T-cell (primary cell): ENCODE measurements at places on chromosomes 11 and 22.

- no peak for DNase-seq
These were observed 423.2 kb downstream of the MN1 start for GRCh38 chr22:27378311-27378800.

GRCh38 chr11:75445315-75445953 is 12.4 kb upstream of the KLHL35 start:
- peak; percentile 53 for DNase-seq

DNA sequence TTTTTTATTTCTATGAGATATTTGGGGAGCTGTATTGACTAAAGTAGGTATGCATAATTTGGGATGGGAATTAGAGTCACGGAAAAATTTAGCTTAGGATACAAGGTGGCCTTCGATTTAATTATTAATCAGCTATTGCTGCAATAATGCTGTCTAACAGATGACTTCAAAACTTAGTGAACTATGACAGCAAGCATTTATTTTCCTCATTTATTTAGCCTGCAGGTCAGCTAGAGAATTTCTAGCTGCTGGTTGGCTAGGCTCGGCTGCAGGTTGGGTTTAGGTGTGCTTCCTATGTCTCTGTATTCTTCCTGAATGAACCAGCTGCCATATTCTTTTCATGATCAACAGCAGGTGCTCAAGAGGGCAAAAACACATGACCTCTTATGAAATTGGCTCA is 181.8 kb upstream of the RAG2 start:
- no peak for DNase-seq

DNA sequence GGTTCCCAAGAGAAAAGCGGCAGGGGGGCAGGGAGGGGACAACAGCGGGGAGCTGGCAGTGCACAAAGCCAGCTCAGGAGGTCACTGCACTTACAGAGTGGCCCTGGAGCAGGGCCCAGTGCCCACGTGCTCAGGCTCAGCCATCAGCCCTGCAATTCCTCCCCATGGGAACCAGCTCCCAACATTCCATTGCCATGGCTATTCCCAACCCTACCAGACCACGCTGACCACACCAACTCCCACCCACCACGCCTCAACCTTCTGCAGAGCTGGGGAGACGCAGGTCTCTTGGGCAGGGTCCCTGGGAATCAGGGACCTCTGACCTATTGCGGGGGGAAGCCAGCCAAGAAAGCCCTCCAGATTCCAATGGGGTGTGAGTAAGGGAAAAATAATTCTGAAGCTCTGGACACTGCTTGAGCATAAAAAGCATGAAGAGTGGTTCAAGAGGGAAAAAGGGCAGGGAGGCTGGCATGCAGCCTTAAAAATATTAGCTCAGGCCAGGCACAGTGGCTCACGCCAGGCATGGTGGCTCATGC is 38.3 kb upstream of the TFIP11 start:
- no peak for DNase-seq

GRCh38 chr22:20107951-20108756 is 7.8 kb upstream of the RANBP1 start:
- no peak for DNase-seq

DNA sequence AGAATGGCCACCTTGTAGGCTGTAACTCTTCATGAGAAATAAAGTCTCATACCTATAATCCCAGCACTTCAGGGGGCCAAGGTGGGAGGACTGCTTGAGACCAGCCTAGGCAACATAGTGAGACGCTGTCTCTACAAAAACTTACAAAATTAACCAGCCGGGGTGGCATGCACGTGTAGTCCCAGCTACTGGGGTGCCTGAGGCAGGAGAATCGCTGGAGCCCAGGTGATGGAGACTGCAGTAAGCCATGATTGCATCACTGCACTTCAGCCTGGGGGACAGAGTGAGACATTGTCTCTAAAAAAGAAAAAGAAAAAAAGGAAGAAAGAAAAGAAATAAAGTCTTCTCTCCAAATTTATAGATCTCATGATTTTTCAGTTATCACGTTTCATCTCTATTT is 4.2 kb upstream of the SLCO2B1 start:
- DNase-seq: no peak

DNA sequence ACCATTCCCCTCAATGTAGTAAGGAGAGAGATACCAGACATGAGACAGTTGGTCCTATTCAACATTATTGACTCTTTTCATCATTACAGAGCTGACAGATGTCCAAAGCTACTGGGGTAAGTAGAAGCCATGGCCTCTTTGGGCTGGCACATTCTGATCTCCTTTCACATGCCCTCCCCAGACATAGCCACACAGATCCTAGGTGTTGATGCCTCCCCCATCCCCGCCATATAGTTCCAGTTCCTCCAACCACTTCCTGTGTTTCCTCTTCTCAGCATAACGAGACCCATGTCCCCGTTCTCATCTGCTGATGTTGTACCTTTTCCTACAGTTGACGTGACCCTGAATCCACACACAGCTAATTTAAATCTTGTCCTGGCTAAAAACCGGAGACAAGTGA is 14.0 kb downstream of the TRIM6 start:
- DNase-seq: no peak

- no peak for DNase-seq
These were observed 31.7 kb downstream of the AP2A2 start for GRCh38 chr11:957212-957920.

- no peak for DNase-seq
These were observed 203.7 kb downstream of the TENM4 start for GRCh38 chr11:79237091-79237490.

GRCh38 chr11:2187280-2187707 is 15.7 kb upstream of the TH start:
- DNase-seq: no peak

DNA sequence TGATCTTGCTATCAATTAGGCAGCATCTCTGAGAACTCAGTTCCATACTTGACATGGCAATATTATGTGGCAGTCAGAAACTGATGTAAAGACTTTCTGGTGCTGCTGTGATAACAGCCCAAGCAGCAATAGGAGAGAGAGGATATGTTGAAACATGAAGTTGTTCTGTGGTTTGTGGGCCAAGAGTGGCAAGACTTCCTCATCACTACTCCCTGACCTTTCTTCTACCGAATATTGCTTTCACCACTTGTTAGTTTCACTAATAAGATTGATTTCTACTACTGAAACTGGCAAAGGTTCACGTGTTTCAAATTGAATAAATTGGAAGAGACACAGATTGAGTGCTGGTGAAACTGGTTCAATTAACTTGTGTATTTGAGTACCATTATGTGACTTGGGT is 852.6 kb upstream of the RAG2 start:
- DNase-seq: no peak

DNA sequence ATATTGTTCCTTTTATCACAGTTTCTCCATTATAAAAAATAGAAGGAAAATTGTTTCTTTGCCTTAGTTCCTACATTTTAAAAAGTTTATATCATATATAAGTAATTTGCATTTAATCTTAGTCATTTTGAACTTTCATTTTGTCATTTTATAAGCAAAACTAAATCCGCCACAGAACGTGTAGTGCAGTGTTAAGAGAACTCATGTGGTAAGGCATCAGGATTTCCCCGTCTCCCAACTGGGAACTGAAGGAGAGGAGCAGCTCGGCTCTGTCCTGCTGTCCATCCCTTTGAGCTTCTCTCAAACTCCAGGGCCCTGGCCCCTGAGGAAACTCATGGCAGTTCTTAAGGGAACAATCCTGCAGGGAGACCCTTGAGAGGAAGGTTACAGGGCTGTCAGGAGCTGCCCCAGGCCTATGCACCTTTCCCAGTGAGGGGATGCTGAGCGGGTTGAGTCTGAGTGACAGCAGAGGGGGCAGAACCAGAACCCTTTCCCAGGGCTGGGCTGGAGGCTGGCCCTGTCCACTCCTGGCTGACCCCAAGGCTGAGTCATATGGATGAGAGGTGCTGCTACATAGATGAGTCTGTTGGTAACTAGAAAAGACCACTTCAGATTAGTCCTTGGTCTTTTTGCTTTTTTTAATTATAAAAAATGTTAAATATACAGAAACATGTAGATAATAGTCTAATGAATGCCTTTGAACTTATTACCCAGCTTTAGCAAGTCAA is 333.1 kb downstream of the TBC1D22A start:
- DNase-seq: no peak

- DNase-seq: peak; percentile 59
These were observed 2.6 kb downstream of the CYTH4 start for GRCh38 chr22:37284805-37285355.

- DNase-seq: no peak
These were observed 283.4 kb downstream of the BRD1 start for GRCh38 chr22:49544286-49544685.

GRCh38 chr11:61377461-61378160 is 14.8 kb upstream of the TMEM216 start:
- no peak for DNase-seq

DNA sequence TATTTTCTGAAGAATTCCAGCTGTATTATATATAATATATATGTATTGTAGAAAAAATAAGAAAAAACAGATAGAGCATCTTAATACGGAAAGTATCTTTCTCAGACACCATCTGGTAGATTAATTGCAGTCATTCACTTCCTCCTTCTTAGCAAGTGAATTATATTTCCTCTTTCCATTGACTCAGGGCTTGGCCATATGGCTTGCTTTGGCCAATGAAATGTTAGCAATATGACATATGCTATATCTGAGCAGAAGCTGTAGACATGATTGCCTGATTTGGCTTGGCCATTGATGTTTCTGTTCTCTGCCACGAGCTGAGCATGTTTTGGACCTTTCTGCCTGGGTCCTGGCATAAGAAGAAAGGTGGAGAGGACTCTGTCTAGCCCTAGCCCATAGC is 34.4 kb upstream of the ZBED5 start:
- no peak for DNase-seq

- no peak for DNase-seq
These were observed 603.0 kb downstream of the BUD13 start for GRCh38 chr11:116169776-116170175.

DNA sequence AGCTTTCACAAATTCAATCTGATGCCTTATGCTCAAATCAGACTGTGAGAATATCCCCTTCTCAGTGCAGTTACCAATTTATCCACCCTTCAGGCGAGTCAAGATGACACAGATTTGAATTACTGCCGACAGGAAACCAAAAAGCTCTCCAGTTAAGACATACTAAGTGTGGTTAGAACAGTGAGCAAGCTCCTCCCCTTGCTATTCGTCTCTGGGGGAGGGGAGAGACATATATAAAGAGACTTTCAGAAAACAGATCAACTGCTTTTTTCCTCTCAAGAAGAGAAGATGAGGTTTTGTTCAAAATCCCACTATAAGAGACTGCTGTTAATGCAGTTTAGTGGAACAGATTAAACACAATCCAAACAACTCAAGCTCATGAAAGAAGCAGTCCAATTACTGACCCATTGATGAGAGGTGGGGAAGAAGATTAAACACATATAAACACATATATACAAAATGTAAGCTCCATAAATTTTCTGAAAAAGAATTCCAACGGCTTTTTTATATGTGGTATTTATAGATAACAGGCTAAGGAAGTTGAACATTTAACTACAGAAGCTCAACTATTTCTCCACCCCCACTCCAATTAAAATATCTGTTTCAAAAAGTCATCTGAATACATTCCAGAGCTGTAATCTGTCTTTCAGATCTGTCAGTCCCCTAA is 102.7 kb downstream of the MRTFA start:
- peak; percentile 53 for DNase-seq

DNA sequence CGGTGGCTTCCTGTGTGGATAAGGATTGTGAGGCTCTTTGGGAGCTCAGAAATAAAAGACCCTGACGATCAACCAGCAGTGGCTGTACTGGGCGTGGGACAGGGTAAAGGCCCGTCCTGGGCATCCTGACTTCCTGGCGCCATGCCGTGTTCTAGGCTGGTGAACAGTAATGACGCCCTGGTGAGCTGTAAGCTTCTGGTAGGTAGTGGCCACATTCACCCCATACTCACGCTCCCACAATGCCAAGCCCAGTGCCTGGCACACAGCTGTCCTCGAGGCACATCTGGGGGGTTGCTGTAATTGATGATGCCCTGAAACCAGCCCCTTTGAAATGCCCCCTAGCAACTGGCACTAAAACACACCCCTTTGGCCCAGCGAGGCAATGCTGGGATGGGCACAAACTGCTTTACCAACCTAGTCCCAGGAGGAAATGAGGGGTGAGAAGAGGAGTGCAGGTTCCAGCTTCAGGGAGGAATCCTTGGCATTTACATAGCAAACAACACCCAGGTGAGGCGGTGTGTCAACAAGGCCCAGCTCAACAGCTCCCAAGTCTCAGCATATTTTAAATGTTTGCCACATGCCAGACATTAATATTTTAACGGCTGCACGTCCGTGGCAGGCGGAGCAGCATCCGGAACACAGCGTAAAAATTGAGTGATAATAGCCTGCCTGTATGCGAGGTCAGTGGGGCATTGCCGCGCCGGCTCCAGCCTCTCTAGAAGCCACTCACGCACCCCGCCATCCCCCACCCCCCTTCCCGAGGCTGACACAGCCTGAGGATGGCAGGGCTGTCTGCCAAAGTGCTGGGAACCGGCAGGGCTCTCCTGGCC is 79.3 kb downstream of the DSCAML1 start:
- DNase-seq: no peak

DNA sequence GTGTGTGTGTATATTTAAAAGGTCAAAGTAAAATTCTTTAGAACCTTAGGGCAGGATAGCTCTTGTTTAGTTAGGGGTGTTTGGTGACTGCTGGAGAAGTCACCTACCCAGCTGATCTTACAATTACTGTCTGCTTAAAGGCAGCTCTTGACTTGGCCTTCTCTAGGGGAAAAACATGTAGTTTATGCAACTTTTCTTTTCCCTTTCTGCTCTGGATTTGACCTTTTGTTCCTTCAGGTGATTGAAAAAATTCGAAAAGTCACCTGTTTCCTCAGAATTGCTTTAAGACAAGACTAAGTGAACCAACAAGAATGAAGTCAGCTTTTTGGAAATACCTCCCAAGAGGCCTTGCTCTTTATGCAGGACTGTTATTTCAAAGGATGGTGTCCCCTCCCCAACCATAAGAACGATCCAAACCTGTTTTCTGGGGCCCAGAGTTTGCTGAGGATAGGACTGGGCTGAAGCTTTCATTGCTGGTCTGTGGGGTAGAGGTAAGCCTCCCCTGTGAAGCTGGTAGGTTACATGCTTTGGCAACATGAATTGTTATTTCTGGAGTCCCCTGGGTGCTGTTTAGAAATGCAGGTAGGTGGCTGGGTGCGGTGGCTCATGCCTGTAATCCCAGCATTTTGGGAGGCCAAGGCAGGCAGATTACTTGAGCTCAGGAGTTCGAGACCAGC is 111.2 kb downstream of the PTPRJ start:
- no peak for DNase-seq

- peak; percentile 59 for DNase-seq
These were observed 11.0 kb downstream of the CRELD2 start for GRCh38 chr22:49929211-49929979.

DNA sequence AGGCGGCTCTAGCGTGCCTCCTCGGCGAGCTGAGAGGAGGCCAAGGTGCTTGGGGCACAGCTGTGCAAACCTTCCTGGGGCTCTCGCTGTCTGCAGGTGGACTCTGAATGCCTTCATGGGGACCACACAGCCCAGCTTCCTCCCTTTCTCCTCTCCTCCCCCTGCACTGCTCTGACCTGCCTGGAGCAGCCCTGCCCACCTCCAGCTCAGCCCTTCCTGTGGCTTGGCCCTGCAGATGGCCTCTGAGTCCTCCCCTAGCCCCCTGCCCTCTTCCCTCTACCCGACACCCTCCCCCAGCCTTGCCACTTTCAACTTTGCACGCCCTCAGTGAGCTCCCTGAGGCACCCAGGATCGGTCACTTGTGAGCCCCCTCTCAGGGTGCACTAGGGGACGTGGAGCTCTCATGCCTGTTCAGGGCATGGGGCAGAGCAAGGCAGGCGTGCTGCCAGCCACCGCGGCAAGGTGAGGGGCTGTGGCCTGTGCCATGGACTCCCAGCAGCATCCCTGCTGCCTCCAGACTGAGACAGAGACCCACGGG is 31.4 kb downstream of the PPM1F start:
- DNase-seq: no peak
